HepG2 (cell line): ENCODE measurements at places on chromosomes 5 and 9. TPM values are rescaled to one million over a fixed set of nuclear protein-coding genes. Genes with fewer than 3 reads are reported as not detected.
A peak's percentile ranks its signal among the peaks of the same experiment; 100 is the strongest.

The ALDH1B1 gene
- 125 and 159 TPM in 2 replicates for total RNA-seq

The TTC23L gene
- 1.1 and 1.4 TPM in 2 replicates for total RNA-seq

The C9orf57 gene
- total RNA-seq, result not detected in 2 replicates

The PDZD2 gene
- not detected in 2 replicates for total RNA-seq

The STX17 gene
- 25.7 and 28.9 TPM in 2 replicates for total RNA-seq

The SPINK6 gene
- total RNA-seq, result not detected in 2 replicates

The CTSV gene
- total RNA-seq, result 6.0 and 12.6 TPM in 2 replicates

The C9orf152 gene
- 0.24 and 0.67 TPM in 2 replicates for total RNA-seq

The FRRS1L gene
- total RNA-seq, result 0.02 TPM in 1 of 2 replicates, not detected in the other

DNA sequence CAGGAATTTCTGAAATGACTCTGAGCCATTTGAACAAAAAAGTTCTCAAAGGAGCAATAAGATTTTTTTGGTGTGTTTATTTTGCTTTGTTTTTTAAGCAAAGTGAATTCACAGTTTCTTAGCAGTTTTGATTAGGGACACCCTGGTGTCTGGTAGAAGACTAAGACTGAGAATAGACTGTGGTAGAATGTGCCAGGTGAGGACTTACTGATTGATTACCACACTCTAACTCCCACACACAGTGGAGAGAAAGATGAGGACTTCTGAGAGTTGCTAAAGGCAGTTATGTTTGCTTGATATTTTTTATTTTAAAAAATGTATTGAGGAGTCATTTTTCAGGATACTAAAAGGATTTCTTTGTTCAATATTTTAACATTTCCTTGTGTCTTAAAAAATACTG, 175.1 kb downstream of the CD180 start:
- H3K27ac ChIP-seq, result no peak overlapping the region
- no peaks in the 10 kb centered on the region for H3K27me3 ChIP-seq
- H3K4me3 ChIP-seq, result no peak overlapping the region
- DNase-seq, result no peak
- no peaks in the 10 kb centered on the region for H3K4me1 ChIP-seq
- no peaks in the 10 kb centered on the region for H3K36me3 ChIP-seq

DNA sequence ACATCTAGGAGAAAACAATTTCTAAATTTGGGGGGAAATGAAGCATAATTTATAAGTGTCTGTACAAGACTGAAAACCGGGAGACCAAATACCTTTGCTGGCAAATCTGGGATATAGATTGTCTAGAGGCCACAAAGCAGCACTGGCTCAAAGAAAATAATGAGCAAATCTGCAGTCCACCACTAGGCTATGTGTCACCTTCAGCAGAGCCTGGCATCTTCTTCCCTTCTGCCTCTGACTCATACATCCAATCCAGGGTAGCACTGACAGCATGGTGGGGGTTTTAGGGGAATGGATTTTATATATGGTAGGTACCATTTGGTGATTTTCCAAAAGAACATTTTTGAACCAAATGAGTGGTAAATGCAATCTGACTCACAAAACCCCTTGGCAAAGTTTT, 12.8 kb downstream of the FAM81B start:
- no peak overlapping the region for H3K27ac ChIP-seq
- DNase-seq, result no peak
- no peak overlapping the region for H3K4me3 ChIP-seq
- H3K4me1 ChIP-seq, result no peaks in the 10 kb centered on the region
- no peaks in the 10 kb centered on the region for H3K36me3 ChIP-seq

DNA sequence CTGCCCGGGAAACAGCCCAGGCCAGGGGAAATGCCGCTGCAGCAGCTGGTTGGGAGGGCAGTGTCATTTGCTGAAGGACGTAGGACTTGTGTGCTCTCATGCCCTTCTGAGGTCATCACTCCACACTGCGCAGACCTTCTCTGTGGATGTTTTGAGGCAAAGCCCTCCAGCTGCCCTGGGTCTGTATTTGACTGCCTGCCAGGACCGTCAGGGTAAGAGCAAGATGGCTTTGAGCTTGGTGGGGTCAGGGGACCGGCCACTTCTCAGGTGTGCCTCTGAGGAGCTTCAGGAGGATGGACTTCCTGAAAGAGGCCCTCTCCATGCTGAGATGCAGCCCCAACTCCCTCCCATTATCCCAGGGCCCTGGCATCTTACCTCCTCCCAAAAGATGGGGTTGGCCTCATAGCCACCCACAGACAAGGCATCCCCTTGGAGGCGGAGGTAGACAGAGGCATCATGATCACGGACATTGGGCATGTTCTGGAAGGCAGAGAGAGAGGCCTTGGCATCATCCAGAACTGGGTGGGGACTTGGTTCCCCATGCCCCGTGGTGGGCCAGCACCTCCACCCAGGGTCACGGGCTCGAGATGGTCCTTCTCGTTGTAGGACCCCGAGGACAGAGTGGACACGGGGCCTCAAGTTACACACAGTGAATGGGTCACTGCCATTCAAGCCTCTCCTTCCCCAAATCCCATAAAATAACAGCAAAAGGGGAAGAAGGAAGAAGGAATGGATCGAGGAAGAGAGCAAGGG, 19.4 kb downstream of the SARDH start:
- no peak overlapping the region for H3K27ac ChIP-seq
- no peaks in the 10 kb centered on the region for H3K27me3 ChIP-seq
- H3K4me3 ChIP-seq, result no peak overlapping the region
- no peaks in the 10 kb centered on the region for H3K36me3 ChIP-seq
- no peak for DNase-seq

- H3K27me3 ChIP-seq, result no peaks in the 10 kb centered on the region
- peaks cover 22% of the 10 kb centered on the region for H3K4me1 ChIP-seq
- H3K4me3 ChIP-seq, result no peak overlapping the region
- DNase-seq, result no peak
- H3K27ac ChIP-seq, result no peak overlapping the region
Observed at GRCh38 chr5:93151896-93152295, 429.1 kb downstream of the NR2F1-AS1 start.

DNA sequence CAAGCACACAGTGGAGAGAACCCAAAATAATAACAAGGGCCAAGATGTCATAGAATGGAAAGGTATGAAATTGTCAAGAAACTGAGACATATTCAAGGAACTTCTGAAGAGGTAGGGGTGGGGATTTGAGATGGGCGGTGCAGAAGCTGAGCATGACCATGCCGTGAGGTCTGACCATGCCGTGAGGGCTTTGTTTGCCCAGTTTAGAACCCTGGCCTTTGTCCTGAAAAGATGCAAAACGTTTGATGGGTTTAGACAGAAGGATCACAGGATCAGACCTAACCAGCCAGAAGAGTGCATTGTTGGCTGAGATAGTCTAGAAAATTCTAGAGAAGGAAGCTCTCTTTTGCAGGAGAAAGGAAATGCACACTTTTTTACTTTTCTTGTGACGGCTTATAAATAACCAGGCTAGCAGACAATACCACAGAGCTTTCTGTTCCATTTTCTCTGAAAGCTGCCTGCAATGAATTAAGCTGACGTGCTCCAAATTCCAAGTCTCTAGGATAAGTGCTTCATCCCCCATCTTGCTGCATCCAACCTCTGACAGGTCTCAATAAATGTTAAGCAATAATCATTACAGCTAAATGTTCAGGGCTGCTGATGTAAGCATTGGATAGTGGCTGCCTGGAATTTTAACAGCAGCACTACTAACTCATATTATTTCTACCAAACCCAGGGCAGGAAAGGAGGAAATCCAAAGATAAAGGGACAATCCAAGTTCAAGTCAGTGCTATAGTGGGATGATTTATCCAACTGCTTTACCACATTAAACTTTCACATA, 110.9 kb upstream of the IL6ST start:
- no peak overlapping the region for H3K27ac ChIP-seq
- peaks cover 35% of the 10 kb centered on the region for H3K4me1 ChIP-seq
- no peaks in the 10 kb centered on the region for H3K36me3 ChIP-seq
- DNase-seq, result no peak
- no peak overlapping the region for H3K4me3 ChIP-seq

DNA sequence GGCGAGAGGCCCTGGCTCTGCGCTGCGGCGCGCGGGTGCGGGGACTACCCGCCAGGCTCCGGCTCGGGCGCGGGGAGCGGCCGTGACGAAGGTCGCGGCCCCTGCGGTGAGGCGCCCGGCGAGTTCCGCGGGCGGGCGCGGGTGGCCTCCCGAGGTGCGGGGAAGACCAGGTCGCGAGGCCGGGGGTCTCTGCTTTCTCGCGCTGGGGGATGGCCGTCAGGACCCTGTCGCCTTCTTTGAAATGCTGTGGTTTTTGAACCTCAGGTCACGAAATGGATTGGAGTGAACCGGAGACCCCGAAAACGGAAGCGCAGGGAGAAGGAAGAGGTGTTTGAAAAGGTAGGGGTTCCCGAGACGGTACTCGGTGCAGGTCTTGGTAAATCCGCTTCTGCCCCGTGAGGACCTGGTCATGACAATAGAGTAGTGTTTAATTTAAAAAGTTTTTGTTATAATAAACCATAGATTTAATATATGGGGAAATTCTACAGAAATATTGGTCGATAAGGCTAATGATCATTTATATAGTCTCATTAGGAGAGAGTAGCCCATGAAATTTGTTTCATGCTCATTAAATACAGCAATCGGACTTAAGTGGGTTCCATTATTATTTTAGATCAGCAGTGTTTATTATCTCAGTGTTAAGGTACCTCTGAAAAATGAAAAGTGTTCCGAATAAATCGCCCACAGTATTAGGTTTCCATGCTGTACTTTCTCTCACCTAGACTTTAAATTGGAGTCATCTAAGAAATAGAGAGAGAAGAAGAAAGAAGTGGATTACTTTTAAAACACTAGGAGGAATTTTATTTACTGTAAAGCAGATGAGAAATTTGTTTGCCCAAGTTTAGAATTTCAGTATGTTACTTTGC, 279.0 kb downstream of the AOPEP start:
- peak overlapping the region; percentile 92 for H3K4me3 ChIP-seq
- H3K4me1 ChIP-seq, result peaks cover 54% of the 10 kb centered on the region
- H3K27ac ChIP-seq, result peak overlapping the region; percentile 95
- H3K36me3 ChIP-seq, result peaks cover 8% of the 10 kb centered on the region

DNA sequence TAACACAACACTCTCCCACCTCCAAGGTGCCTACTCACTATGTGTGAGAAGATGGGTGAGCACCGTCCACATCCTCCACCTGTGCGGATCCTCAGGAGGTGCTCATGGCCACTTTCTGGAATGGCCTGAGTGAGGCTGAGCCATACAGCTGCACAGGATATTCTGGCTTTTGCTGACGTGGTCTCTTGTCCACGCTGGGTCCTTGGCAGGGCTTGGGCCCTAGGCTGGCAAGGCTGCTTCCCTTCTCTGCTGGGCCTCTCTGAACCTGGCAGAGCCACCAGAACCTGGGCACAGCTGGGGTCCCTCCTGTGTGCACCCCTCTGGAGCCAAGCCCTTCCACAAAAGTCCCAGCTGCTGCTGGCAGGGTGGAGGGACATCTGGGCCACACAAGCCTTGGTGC, 56.4 kb upstream of the IER5L start:
- no peaks in the 10 kb centered on the region for H3K36me3 ChIP-seq
- H3K27ac ChIP-seq, result no peak overlapping the region
- peaks cover 8% of the 10 kb centered on the region for H3K4me1 ChIP-seq
- DNase-seq, result no peak
- peaks cover 1% of the 10 kb centered on the region; the same call in 1 of the 2 replicates for H3K27me3 ChIP-seq

DNA sequence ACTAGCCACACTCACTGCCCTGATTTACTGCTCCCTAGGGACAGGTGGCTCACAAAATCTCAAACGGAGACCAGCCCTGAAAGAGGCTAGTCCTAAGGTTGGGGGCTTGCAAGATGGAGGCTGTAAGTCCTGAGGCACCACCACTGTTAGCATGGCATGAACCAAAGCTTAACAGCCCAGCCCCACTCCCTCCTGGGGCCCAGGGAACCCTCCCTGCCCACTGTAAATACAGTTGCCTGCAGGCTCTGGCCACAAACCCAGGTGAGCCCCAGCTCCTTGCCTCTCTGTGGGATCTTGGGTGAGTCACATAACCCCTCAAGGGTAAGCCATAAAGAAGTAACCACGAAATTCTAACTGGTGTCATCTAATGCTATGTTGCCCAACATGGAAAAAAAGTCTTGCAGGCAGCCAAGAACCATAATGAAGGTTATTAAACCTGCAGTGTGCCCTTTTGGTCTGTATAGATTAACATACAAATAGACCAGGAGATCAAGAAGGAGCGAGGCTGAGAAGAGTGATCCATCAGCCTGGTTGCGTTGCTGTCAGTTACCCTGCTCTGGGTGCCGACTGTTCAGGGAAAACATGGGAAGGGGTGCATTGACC, 1.7 kb upstream of the POMT1 start:
- H3K4me1 ChIP-seq, result peaks cover 33% of the 10 kb centered on the region
- no peak overlapping the region for H3K4me3 ChIP-seq
- H3K36me3 ChIP-seq, result peaks cover 23% of the 10 kb centered on the region
- no peak for DNase-seq
- H3K27ac ChIP-seq, result peak overlapping the region; percentile 8

GRCh38 chr5:11261241-11261640, 500.2 kb upstream of the DAP start:
- no peaks in the 10 kb centered on the region for H3K27me3 ChIP-seq
- no peak overlapping the region for H3K4me3 ChIP-seq
- no peak for DNase-seq
- H3K27ac ChIP-seq, result no peak overlapping the region

- peaks cover 9% of the 10 kb centered on the region; the same call in 1 of the 2 replicates for H3K27me3 ChIP-seq
- H3K27ac ChIP-seq, result no peak overlapping the region
- H3K36me3 ChIP-seq, result no peaks in the 10 kb centered on the region
- H3K4me1 ChIP-seq, result no peaks in the 10 kb centered on the region
- no peak overlapping the region for H3K4me3 ChIP-seq
Observed at GRCh38 chr9:135242406-135242805, 154.9 kb downstream of the OLFM1 start.

- H3K36me3 ChIP-seq, result no peaks in the 10 kb centered on the region
- no peaks in the 10 kb centered on the region for H3K27me3 ChIP-seq
- H3K4me3 ChIP-seq, result no peak overlapping the region
- H3K27ac ChIP-seq, result no peak overlapping the region
Observed at GRCh38 chr5:111372799-111373198, 139.5 kb downstream of the STARD4 start.

DNA sequence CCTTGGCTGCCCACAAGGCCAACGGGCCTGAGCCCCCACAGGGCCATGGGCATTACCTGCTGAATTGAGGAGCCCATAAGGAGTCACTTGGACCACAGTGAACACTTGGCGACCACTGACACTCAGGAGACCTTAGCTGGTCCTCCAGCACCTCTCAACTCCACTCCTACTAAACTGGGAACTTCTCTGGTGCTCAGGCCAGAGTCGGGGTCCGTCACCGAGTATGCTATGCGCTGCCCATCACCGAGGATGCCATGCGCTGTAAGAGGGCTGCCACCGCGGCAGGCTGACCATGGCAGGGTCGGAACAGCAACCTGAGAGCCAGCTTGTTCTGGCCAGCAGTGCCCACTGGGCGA, 600 bp upstream of the SQSTM1 start:
- DNase-seq, result no peak
- H3K27me3 ChIP-seq, result no peaks in the 10 kb centered on the region
- peaks cover 14% of the 10 kb centered on the region for H3K36me3 ChIP-seq
